ENCODE measurements at places on chromosomes 3 and 15.
A peak's percentile ranks its signal among the peaks of the same experiment; 100 is the strongest.

- DNase-seq = no peak
These were observed 67.6 kb upstream of the SH3GL3 start for GRCh38 chr15:83379579-83379959.

GRCh38 chr3:23435318-23435717 is 232.2 kb downstream of the UBE2E2 start:
- no peak for DNase-seq

DNA sequence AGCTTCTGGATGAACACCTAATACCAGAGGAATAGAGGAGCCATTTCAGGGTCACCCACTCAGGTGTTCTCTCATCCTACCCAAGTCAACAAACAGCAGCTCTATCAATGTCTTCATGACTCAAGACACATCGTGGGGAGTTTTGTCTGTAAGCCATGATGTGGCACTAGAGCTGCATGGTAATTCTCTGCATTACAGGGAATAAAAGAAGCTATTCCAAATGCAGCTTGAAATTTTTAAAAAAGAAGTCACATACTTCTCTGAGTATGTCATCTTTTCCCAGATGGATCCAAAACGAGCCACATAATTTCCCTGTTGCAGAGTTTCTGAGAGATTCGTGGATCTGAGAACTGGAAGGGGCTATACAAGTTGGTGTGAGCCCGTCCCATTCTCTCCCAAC is 6.1 kb upstream of the THSD4 start:
- DNase-seq = no peak

- DNase-seq = no peak
These were observed 79.7 kb downstream of the FBN1 start for GRCh38 chr15:48565560-48566482.

DNA sequence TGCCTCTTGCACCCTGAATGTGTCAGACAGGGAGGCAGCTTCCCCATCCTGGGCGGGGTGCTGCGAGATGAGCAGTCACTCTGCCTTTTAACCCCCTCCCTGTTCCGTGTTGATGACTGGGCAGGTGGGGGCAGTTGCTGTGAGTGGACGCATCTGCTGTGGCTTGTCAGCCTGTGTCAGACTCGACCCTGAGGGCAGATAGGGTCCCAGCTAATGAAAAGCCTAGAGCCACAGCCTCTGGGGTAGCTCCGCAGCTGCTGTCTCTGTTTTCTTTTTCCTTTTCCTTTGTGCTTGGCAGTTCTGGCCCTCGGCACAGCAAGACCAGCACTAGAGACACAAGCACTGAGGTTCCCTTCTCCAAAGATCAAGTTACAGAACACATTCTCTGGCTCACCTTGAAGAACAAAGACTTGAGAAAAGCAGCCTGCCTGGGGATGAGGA is 43.0 kb upstream of the GLCE start:
- no peak for DNase-seq

DNA sequence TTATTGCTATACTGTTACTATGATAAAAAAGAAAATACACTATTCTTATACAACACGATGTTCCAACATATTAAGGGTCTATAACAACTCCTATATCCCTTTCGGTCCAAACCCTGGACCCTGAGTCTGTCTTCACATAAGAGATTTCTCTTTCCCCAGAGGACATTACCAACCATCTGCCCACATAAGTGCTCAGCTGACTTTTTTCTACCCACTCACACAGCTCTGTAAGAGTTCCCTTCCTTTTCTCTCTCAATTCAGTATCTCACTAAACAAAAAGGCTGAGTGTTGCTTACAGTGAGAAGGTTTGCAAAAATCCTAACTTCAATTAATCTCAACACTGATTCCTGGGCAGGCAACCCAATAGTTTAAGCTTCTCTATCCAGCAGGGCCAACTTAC is 30.5 kb downstream of the ITGB5 start:
- DNase-seq = no peak

GRCh38 chr3:31988271-31988670 is 6.7 kb downstream of the ZNF860 start:
- no peak for DNase-seq

- no peak for DNase-seq
These were observed 100.8 kb downstream of the OPA1 start for GRCh38 chr3:193693774-193694173.

DNA sequence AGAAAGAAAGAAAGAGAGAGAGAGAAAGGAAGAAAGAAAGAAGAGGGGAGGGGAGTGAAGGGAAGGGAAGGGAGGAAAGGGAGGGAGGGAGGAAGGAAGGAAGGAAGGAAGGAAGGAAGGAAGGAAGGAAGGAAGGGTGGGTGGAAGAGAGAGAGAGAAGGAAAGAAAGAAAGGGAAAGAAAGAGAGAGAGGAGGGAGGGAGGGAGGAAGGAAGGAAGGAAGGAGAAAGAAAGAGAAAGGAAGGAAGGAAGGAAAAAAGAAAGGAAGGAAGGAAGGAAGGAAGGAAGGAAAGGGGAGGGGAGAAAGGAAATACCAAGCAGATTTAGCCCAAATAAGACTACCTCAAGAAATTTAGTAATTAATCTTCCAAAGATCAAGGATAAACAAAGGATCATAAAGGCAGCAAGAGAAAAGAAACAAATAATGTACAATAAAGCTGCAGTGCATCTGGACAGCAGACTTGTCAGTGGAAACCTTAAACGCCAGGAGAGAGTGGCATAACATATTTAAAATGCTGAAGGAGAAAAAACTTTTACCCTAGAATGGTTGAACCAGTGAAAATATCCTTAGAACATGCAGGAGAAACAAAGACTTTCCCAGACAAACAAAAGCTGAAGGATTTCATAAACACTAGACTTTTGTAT is 427.6 kb downstream of the TBL1XR1 start:
- DNase-seq = no peak

DNA sequence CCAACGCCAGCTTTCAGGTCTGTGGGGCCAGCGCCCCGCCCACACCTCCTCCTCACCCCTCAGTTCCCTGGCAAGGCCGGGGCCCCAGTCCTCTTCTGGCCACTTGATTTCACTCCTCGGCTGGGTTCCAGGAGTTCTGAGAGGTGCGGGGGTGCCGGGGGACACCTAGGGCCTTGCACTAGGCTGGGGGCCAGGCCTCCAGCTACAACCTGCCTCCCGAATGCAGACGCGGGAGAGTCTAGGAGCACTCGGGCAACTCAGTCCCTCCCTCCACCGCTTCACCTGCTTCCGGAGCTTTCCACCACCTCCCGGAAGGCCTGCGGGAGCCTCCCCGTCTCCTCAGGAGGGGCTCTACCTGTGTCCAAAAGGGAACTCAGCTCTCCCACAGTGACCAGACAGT is 35.6 kb downstream of the TNK2 start:
- DNase-seq = no peak

DNA sequence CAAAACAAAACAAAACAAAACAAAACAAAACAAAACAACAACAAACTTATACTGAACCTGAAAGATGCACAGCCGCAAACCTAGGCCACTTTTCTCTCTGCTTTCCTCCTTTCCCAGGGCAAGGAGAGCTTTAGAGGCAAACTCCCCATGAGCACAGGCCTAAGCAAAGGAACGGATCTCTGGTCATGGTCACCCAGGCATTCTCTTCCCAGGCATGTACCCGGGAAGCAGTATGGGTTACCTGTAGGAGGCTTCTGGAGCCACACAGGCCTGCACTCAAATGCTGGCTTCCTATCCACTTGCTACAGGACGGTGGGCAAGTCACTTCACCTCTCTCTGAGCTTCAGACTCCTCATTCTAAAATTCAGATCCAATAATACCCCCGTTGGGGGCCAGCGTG is 171.8 kb downstream of the SMAD6 start:
- DNase-seq = peak; percentile 80

DNA sequence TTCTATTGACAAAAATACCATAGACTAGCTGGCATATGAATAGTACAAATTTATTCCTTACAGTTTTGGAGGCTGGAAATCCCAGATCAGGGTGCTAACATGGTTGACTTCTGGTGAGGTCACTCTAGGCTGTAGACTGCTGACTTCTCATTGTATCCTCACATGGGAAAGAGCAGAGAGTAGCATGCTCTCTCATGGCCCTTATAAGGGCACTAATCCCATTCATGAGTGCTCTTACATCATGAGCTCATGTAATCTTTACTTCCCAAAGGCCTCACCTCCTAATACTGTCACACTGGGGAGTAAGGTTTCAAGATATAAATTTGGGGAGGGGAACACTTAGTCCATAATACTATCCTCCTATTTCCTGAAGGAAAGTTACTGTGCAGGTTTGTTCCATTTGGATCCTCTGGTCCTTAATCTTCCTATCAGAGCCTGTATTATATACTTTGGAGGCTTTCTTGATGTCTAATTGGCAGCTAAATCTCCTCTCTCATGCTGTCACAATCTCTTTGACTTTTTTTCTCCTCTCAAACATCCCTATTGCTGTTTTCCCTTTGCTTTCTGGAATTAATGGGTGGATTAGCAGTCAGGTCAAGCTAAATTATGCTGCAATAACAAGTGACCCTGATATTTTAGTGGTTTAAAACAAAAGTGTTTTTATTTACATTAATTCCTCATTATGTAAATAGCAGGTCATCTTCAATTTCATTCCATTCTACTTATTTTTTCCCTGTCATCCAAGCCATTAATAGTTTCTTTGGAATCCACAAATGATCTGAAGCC is 23.1 kb upstream of the LEKR1 start:
- no peak for DNase-seq

DNA sequence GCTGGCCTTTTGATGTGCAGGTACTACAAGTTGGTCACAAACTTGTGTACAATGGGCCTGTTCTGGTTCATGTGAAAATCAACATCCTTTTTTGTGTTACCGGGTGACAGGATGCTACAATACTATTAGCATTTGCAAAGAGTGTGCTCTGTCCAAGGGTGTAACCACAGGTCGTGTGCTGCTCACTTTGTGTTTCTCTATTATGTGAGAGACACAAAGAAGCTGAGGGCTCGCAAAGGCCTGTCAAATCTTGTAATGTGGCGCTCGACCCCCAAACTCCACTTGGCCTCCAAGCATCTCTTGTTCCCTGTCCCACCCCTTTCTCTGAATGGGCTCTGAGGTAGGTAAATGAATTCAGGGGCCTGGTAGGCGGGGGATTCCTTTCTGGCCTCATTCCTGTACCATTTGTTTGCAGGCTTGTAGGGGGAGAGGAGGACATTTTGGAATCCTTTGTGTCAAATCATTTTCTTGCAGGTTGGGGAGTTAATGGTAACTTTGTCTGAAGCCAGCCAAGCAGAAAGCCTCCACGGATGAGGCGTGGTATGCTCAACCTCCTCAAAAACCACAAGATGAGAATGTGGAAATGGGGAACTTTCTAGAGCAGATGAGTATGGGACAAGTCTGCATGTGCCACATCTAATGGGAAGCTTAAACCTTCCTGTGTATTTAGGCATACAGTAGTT is 109.1 kb downstream of the OPA1 start:
- DNase-seq = no peak

DNA sequence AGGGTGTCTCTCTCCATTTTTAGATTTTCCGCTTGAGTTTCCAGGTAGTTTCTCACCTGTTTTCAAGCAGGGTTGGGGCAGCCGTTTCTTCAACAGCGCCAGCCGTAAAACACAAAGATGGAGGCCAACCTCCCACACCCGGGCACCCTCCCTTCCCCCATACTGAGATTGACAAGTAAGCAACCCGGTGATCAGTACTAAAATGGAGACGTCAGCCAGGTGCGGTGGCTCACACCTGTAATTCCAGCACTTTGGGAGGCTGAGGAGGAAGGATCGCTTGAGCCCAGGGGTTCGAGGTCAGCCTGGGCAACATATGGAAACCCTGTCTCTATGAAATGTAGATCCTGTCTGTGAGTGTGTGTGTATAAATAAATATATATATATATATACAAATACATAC is 903 bp upstream of the ZSCAN2 start:
- no peak for DNase-seq

- DNase-seq = no peak
These were observed 13.1 kb upstream of the SLC27A2 start for GRCh38 chr15:50168783-50169411.

GRCh38 chr15:47971637-47972036 is 149.2 kb upstream of the SLC24A5 start:
- no peak for DNase-seq

DNA sequence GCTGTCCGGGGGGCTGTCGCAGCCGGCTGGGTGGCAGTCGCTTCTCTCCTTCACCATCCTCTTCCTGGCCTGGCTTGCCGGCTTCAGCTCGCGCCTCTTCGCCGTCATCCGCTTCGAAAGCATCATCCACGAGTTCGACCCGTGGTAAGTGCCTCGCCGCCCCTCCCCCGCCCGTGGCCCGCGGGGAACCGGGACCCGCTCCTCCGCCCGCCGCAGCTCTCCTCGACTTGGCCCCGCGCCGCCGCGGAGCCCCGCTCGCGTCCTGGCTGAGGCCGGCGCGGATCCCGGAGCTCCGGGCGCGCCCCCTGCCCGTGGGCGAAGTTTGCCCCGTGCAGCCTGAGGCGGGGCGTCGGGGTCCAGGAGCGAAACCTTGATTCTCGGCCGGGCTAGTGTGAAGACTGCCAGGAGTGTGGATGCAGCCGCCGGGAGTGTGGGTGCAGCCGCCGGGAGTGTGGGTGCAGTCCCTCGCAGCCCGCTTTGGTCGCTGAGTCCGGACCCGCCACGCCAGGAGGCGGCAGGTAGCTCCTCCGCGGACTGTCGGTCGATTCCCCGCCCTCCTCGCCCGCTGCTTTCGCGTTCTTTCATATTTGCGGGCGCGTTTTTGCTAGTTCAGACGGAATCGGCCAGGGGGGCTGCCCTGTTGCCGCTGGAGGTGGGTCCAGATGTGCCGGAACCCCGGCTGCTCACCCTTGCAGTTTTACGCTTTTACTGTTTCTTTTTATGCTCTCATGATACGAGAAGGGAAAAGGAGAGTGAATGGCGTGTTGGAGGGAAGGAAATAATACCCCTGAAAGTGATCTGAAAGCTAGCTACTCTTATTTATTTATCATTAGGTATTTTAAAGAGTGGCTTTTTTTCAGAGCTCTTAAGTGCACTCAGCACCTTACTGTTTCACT is 692 bp downstream of the STT3B start:
- no peak for DNase-seq

DNA sequence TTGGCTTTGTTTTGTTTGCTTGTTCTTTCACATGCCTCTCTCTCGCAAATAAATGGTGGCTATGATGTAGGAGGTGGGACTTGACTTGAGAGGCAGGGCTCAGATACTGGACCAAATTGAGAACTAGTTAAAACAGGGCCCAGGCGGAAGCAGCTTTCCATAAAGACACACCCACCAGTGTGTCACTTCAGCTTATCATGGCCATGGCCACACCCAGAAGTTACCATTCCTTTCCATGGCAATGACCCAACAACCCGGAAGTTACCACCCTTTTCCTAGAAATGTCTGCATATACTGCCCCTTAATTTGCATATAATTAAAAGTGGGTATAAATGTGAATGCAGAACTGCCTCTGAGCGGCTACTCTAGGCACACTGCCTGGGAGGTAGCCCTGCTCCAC is 62.6 kb upstream of the CNTN4 start:
- no peak for DNase-seq

DNA sequence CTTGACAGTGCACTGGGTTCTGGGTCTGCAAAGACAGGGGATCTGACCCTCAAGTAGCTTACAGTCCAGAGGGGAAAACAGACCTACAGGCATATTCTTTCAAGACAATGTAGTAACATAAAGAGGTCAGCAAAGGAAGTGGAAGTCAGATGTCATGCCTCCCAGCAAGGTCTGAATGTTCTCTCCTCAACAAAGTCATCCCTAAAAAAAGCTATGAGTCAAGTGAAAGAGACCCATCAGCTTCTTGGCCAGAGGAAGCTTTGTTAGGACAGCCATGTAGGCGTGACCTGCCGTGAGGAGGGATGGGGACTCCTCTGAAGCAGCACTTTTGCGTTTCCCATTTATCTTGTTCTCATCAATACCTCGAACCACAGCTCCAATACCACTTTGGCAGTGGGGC is 331.6 kb upstream of the NR2F2 start:
- no peak for DNase-seq

All from esophagus muscularis mucosa (tissue), 4 donors.